DND-41 (cell line): ENCODE measurements at places on chromosomes 11 and 22.

DNA sequence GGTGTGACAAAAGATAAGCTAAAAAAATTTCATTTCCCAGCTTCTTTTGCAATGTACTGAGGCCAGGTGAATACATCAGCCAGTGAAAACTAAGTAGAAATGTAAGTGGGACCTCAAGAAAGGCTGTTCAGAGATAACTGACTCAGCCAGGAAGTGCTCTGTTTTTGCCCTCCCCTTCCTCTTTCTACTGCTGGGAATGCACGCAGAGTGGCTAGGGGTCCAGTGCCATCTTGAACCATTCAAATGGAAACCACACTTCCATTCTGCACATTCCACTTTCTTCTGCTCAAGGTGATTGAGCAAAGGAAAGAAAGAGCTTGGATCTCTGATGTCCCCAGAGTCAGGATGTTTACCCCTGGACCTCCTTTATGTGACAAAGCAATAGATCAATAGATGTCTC, 27.8 kb upstream of the LMO2 start:
- no peak for DNase-seq

- peak; percentile 62 for DNase-seq
Observed at GRCh38 chr11:62555464-62556107, 9.0 kb upstream of the AHNAK start.

DNA sequence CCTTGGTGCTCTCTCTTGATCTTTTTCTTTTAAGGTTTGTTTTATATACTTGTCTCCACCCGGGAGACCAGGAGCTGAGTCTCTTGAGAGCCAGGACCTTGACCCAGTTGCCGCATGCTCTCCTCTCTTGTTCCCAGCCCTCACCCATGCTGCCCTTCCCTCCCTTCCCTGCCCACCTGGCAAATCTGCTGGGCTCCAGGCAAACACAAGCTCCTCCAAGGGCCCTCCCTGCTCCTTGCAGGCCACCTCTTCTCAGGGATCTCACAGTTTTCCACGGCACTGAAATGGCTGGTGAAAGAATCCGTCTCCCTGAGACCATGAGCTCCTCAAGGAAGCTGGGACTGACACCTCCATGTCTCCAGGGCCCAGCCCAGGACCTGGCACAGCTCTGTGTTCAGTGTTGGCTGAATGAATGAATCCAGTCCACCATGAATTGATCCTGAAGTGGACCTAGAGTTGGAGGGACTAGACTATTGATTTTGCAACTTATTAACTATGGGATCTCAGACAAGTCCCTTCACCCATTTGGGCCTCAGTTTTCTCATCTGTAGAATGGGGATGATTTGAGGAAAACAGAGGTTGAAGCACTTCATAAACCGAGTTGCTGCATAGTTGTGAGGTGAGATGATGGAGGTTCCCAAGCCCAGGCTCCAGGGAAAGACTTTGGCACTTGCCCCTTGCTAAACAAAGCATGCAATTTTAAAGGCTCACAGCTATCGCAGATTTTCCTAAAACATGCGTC, 25.1 kb upstream of the FBLN1 start:
- no peak for DNase-seq

DNA sequence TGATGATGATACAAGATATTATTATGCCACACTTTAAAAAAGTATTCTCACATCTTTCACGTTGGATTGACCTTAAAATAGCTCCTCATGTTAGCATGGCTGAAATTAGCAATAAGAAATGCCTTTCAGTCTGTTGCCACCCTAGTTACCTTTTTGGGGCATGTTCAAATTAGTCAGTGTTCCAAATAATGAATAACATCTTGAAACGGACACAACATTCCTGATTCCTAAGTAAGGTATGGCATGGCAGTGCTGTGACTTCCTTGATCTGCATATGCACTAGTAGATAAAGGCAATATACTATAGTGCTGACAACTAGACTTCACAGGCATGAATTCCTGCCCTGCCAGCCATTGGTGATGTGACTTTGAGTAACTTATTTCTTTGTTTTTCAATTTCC, 914.5 kb downstream of the METTL15 start:
- DNase-seq: no peak

DNA sequence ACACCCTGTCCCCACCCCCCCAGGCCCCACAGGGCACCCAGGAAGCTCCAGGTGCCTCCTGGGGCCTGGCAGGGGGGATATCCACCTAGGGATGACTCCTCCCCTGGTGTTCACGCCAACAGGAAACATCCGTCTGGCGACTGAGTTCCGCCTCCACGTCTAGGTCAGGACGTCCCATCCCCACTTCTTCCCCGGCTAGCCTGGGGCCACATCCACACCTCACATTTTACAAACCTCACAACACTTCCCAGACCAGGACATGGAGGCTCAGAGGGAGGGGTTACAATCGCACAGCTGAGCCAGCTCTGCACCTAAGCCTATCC, 21.0 kb downstream of the MAFF start:
- DNase-seq: no peak

- DNase-seq: no peak
Observed at GRCh38 chr11:73323464-73323863, 15.4 kb downstream of the ARHGEF17 start.

- no peak for DNase-seq
Observed at GRCh38 chr11:126414615-126415014, 59.1 kb downstream of the ST3GAL4 start.

DNA sequence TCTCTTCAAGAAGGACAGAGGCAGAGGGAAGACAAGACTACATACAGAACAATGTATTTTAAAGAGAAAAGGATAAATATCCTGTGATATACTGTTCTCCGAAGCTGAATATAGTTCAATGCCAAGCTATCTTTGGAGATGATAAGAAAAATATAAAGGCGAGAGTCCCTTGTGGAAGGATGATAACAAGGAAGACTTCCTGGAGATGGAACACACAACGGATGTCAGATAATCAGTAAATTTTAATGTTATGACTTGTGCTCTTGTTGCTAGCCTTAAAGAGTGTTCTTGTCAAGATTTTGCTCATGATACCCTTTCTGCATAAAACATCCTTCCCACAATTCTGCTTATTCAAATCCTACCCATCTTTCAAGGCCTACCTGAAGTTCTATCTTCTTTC, 6.8 kb upstream of the CTR9 start:
- no peak for DNase-seq

- no peak for DNase-seq
Observed at GRCh38 chr11:76613901-76614300, 56.6 kb downstream of the LRRC32 start.

GRCh38 chr22:48949375-48950149, 878.1 kb downstream of the BRD1 start:
- no peak for DNase-seq

GRCh38 chr11:119094816-119095065, 6.9 kb downstream of the DPAGT1 start:
- DNase-seq: no peak

DNA sequence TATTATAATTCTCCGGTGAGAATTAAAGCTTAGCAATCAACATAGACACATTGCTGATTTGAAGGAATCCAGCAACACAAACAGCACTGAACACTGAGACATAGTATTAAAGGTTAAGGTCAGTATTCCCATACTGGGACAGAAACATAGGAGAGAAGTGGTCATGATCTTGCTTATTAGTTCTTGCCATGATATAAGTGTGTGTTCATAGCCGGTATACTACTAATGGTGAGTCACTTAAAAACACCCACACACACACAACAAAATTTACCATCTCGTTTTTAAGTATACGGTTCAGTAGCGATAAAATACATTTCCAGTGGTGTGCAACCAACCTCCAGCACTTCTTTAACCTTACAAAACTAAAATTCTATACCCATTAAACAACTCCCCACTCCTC, 96.3 kb downstream of the C11orf65 start:
- no peak for DNase-seq

DNA sequence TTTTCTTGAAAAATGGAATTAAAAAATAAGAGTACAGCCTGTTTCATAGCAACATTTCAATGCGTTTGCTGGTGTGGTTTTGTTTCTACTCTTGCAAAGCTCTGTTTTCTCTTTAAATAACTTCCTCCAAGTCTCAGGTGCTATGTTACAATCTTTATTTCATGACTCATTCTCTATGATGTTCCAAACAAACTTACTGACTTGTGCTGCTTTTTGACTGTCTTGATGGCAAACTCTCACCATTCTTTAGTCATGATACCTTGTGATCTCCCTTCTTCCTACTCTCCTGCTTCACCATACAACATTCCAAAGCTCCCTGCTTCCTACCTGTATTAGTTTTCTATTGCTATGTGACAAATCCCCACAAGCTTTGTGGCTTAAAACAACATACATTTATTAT, 166.1 kb downstream of the C11orf91 start:
- no peak for DNase-seq

DNA sequence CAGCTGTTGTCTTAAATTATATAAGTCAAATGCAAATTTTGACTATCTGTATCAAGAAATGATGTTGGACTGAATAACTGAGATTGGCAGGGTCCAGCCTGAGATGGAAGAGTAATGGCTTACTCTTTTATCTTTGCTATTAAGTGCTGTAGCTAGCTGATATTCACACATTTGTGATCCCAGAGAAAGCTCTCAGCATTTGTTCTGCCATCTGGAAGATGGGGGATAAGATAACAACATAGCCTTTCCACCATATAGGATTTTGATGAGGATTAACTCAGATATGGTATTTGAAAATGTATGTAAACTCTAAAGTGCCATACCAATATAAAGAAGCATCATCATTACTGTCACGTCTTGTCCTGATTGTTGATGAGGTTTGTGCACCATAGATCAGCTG, 1063.2 kb upstream of the TENM4 start:
- no peak for DNase-seq

DNA sequence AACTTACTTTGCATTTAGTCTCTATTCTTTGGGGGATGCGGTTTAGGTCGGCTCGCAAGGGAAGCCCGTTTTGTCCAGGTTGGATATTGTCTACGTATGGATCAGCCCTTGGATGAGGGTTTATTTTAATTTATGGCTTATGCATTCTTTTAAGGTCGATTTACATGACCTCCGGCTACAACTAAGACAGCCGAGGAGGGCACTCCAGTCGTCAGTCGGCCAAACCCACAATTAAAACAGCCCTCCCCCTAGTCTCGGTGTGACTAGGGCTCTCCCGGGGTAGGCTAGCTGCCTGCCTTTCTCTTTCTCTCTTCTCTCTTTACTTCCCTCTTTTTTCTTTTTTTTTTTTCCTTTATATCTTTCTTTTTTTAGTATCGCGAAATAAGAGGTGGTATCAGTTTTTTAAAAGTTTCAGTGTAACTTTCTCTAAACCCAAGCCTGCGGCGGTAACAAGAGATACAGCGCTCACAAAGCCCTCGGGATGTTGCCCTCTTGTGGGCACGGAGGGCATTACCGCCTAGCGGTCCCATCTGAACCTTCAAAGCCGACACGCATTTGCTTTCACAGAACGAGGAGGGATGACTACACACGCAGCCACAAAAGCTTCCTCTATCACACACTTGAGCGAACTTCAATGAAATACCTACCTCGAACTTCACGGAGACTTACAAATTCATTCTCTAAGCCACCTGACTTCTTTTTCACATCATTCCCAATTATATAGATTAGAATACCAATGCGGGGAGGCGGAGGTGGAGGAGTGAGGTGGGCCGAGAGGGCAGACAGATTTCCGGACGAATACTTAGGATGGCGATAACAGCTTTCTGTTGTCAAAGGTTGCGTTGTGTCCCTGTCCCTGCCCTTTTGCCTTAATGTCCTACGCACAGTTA, 132.3 kb upstream of the C11orf58 start:
- peak; percentile 33 for DNase-seq

DNA sequence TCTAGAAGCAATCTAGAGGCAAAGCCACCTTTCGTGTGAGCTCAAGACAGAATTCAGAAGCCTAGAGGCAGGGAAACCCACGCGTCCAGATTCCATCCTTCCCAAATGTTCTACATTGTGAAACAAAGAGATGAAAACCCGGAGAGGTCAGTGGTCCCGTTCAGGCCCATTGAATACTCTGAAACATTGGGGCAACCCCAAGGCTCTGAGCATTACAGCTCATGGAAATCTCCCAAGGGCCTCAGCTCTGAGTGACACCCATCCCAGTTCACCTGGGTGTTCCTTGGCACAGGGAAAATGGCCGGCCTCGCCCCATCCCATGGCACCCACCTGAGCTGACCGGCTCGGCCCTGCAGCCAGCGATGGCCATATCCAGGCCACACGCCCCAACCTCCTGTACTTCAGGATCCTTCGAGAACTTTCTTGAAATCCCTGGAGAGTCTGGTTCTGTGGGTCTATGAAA, 128.6 kb upstream of the FGF3 start:
- DNase-seq: no peak

GRCh38 chr11:61526956-61527731, 18.6 kb downstream of the LRRC10B start:
- DNase-seq: no peak

DNA sequence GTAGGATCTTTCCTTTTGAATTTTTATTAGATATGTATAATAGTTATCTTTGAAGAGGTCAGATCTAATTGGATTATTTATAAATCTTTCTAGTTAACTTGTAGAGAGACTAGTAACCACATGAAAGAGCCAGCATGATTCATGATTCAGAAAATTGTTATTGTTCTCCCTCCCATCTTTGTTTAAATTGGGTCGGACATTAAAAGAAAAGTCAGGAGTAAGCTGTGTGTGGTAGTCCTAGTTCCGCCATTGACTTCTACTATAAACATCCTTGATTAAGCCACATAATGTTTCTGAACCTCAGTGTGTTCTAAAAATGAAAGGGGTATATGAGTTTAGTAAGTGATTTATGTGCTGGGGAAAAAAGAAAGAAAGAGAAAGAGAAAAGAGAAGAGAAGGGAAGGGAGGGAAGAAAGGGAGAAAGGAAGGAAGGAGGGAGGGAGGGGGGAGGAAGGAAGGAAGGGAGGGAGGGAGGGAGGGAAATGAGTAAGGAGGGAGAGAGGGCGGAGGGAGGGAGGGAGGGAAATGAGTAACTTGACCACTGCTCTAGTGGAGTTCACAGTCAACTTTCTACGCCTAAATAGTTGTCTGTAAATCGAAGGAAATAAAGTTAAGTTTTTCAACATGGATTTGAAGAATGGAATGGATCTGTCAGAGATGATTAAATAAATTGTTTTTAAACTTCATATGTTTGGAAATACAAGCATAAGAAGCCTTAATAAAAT, 32.9 kb downstream of the SIK2 start:
- DNase-seq: no peak

- DNase-seq: no peak
Observed at GRCh38 chr11:130124096-130124495, 35.5 kb upstream of the ST14 start.

DNA sequence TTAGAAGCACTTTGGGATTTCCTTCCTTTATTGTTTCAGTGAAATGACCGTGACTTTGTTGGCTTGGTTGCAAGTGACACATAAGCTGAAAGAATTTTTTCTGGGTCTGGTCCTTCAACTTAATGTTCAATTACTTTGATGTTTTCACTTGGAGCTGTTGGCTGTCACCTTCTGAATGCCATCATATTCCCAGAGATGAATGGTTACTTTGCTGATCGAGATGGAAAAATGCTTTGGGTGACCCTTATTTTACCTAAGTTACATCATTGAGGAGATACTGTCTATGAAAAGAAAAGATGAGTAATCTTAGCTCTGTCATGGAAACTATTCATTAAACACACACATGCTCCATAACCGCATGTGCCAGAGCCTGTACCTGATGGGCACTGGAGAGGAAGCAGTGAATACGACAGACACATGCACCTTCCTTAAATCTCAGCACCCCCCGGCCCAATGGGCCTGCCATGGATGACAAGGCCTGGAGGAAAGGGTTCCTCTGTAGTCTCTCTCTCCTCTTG, 76.9 kb downstream of the TENM4 start:
- no peak for DNase-seq
